ENCODE measurements at places on chromosomes 5 and 9.

DNA sequence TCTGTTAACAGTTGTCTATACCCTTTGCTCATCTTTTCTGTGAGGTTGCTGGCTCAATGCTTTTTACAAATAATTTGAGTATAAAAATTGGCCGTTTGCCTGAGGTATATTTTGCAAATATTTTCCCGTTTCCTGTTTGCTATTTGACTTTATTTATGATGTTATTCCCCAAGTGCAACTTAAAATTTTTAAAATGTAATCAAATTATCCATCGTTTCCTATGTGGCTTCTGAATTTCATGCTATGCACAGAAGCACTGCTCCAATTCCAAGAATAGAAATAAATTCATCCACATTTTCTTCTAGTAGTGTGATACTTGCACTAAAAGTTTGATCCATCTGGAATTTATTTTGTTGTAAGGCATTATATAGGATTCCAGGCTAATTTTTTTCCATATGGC lies 123.6 kb downstream of the ZNF608 start:
- no peak for DNase-seq

DNA sequence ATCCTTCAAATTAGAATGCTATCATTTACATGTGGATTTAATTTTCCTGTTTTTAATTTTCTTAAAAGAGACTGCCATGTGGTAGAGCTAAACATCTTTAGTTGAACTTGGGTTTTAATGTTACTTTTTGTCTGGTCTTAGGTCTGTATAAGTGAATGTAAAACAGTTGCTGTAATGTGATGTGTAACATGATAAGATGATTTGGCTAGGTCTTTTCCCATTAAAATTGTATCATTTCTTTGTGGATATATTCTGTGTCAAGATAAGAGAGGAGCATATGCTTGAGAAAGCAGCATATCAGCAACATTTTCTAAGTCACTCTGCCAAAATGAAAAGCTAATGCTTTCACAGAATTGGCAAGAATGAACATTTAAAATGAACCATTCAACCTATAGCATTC lies 18.5 kb downstream of the TMEM167A start:
- no peak for DNase-seq

GRCh38 chr5:86865256-86865785 lies 247.6 kb downstream of the COX7C start:
- no peak for DNase-seq

DNA sequence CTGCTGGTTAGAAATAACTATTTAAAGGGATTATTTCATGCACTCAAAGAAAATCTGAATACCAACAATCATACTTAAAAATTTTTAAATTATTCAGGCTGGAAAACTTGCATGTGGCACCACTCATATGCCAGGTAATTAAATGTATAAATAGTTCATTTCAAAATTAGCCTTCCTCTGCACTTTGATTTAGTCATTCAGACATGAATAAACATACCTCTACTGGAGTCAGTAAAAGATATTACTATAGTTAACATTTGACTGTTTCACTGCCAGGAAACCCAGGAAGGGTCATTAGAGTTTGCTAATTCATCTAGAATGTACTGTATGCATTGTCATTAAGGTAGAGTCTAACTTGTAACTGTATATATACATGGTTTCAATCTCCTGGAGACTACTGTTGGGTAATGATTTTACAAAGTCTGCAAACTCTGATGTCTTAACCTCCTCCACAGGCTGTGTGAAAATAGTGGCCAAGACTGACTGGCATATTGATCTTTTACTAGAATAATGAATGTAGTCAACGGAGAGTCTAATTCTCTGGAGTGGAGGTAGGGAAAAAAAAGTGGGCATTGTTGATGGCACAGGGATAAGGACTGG lies 43.7 kb downstream of the TEX10 start:
- DNase-seq = no peak

Measured in stimulated activated CD8-positive, alpha-beta memory T cell treated with anti-CD3 and anti-CD28 coated beads, Interleukin-4, amount 100 ng/mL, for 24 hours (primary cell).